ENCODE measurements at places on chromosomes 4 and X. TPM values are rescaled to one million over a fixed set of nuclear protein-coding genes. Genes with fewer than 3 reads are reported as not detected.

Gene MID2
- 67.5 TPM for total RNA-seq

Gene FGB
- not detected for total RNA-seq

Gene CLTRN
- not detected for total RNA-seq

Gene CXCL1
- total RNA-seq, result 51.0 TPM

Gene CD38
- 0.98 TPM for total RNA-seq

Gene ZNF718
- total RNA-seq, result 6.9 TPM

Gene NSDHL
- 23.8 TPM for total RNA-seq

Gene STARD8
- total RNA-seq, result 9.3 TPM

Gene DMD
- 4.7 TPM for total RNA-seq

Data from vein endothelial cell (primary cell).